ENCODE measurements at places on chromosomes 6 and 20. TPM values are rescaled to one million over a fixed set of nuclear protein-coding genes. Genes with fewer than 3 reads are reported as not detected.

The MYMX gene
- total RNA-seq = not detected

The FAM210B gene
- 46.1 TPM for total RNA-seq

The FAM209B gene
- not detected for total RNA-seq

The VSX1 gene
- total RNA-seq = not detected

The FKBP1C gene
- 0.57 TPM for total RNA-seq

The SLC4A11 gene
- total RNA-seq = 1.0 TPM

The SLC2A10 gene
- total RNA-seq = 112 TPM

The KIF16B gene
- total RNA-seq = 14.8 TPM

The VGLL2 gene
- not detected for total RNA-seq

The IRF4 gene
- 0.65 TPM for total RNA-seq

The UBD gene
- not detected for total RNA-seq

The RREB1 gene
- total RNA-seq = 12.1 TPM

The SYNJ2 gene
- 21.6 TPM for total RNA-seq

The CUL9 gene
- total RNA-seq = 18.5 TPM

The TCP11 gene
- total RNA-seq = not detected

The XKR7 gene
- total RNA-seq = not detected

The CFAP206 gene
- 0.09 TPM for total RNA-seq

The ZSCAN23 gene
- 4.4 TPM for total RNA-seq

The IPCEF1 gene
- 0.43 TPM for total RNA-seq

The SLC17A3 gene
- total RNA-seq = not detected

The BTNL2 gene
- total RNA-seq = not detected

The PDE10A gene
- 89.7 TPM for total RNA-seq

The C6orf163 gene
- total RNA-seq = 1.1 TPM

The PRRT1 gene
- total RNA-seq = 0.18 TPM

The PRKN gene
- total RNA-seq = 1.1 TPM

The HLA-DMB gene
- total RNA-seq = under 0.01 TPM

The BPIFA2 gene
- total RNA-seq = not detected

The FOXF2 gene
- 3.8 TPM for total RNA-seq

The LY6G6F gene
- total RNA-seq = not detected

The CGA gene
- total RNA-seq = 0.09 TPM

The SLC22A23 gene
- 9.2 TPM for total RNA-seq

The LRFN2 gene
- not detected for total RNA-seq

The MATN4 gene
- total RNA-seq = not detected

The TRAM2 gene
- total RNA-seq = 63.3 TPM

The MCCD1 gene
- not detected for total RNA-seq

The BHLHE23 gene
- total RNA-seq = not detected

The OTOR gene
- total RNA-seq = not detected

The BMP6 gene
- total RNA-seq = 70.7 TPM

The CST4 gene
- total RNA-seq = 0.43 TPM

The TREM2 gene
- 0.57 TPM for total RNA-seq

The DUSP22 gene
- 9.5 TPM for total RNA-seq

The WFDC10B gene
- 0.14 TPM for total RNA-seq

The AGPAT4 gene
- total RNA-seq = 9.3 TPM

The OVOL2 gene
- not detected for total RNA-seq

The GSTA3 gene
- not detected for total RNA-seq

The NELFE gene
- total RNA-seq = 111 TPM

The DLK2 gene
- total RNA-seq = 0.28 TPM

The COL21A1 gene
- total RNA-seq = 6.7 TPM

The ULBP2 gene
- 2.6 TPM for total RNA-seq

The SAMD3 gene
- 11.8 TPM for total RNA-seq

The C20orf202 gene
- not detected for total RNA-seq

The F13A1 gene
- not detected for total RNA-seq

The KCNK16 gene
- total RNA-seq = not detected

The RNF144B gene
- total RNA-seq = 0.28 TPM

The FOXP4 gene
- total RNA-seq = 2.0 TPM

The PLA2G7 gene
- total RNA-seq = not detected

The DCBLD1 gene
- total RNA-seq = 50.5 TPM

The SYCP2 gene
- total RNA-seq = 0.57 TPM

The RPN2 gene
- total RNA-seq = 314 TPM
